Forelimb muscle (tissue), 1 donor: ENCODE measurements at places on chromosomes 2 and 18.

- DNase-seq: no peak
Observed at GRCh38 chr2:206020171-206020570, 65.8 kb downstream of the INO80D start.

- DNase-seq: no peak
Observed at GRCh38 chr2:8526403-8526696, 155.5 kb upstream of the ID2 start.

DNA sequence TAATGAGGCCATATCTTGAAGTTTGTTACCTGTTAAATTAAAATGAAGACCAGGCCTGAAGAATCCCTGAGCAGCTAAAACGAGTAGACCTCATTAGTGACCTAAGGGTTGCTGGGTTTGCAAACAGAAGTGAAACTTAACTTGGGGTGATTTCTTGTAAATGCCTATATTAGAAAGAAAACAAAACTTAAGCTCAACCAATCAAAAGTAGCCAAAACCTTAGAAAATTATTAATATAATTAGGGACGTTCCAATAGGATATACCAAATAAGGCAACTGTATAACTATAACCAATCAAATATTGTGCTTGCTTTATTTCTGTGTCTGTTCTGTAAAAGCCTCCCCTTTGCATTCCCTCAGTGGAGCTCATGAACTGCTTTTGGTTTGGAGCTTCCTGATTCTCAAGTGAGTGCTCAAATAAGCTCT lies 137.9 kb upstream of the VRK2 start:
- no peak for DNase-seq

DNA sequence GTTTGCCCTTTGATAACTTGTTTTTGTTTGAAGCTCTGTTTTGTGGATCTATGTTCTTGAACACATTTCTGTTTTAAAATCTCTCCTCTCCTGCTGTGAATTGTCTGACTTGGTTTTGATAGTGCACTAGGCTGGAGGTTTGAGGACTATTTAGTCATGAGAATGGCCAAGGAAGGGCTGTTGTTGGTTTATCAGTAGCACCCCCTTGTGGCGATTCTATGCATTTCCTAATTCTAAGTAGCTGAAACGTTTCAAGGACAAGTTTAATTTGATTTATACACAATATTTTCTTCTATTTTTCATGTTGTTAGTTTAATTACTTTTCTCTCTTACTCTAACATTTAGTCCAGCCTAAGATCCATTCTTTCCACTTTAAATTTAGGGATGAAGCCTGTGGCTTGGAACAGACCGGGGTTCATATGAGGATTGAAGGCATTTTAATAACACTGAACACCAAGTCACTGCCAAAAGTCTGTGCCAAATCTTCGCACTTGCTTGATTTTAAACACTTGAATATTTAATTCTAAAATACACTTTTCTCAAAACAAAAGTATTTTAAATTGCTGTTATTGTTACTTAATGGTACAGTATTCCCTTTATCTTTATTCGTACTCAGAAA lies 166.0 kb downstream of the SOCS6 start:
- DNase-seq: no peak

GRCh38 chr2:214107726-214108125 lies 303.1 kb upstream of the VWC2L start:
- DNase-seq: no peak

DNA sequence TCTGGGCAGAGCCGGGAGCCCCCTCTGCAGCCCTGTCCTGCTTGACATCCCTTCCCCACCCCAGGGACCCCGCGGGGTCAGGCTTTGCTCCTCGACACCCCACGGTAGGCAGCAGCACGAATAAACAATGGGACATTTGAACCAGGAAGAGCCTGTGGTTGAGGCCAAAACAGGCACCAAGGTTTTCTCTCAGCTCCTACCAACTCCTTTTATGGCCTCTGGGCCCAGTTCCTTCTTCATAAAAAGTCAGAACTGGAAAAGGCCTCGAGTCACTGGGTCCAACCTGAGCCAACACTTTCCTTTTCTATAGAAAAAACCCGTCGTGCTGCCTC lies 20.6 kb downstream of the TEX44 start:
- no peak for DNase-seq

DNA sequence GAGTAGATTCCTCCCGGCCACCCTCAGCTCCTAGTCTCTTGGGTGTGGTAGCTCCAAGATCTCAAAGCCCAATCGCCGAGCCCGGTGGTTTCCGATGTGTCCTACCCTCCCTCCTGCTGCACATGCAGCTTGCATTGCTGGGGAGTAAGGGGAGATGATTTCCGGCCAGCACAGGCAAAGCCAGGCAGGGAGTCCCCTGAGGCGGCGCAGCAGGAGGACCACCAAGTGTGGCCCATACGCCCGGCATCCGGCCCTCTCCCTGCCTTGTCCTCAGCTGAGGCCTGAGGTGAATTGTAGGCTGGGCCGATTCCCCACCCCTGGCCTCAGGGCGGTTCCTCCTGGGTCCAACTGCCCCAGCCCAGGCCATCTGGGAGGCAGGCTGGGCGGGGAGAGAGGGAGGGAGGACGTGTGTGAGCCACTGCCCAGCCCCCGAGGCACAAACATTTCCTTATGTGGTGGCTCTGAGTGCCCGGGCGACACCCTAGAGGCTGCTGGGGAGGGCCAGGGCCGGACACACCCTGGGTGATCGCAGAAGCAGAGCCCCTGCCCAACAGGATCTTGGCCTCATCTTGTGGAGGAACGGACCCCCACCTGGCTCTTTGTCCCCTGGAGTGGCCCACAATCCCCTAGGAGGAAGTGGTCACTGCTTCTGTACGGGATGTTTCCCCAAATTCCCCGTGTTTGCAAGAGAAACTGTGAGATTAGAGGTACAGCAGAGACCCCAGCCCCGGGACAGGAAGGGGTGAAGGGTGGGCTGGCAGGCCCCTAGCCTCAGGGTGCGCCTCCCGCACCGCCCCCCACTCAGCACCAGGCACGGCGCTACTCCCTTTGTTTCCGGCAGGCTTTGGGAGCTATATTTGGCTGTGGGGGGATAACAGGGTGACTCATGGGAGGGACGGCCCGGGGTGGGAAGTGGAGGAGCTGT lies 41.9 kb upstream of the PTMA start:
- no peak for DNase-seq

GRCh38 chr2:45224321-45224992 lies 215.2 kb upstream of the SIX2 start:
- DNase-seq: no peak

DNA sequence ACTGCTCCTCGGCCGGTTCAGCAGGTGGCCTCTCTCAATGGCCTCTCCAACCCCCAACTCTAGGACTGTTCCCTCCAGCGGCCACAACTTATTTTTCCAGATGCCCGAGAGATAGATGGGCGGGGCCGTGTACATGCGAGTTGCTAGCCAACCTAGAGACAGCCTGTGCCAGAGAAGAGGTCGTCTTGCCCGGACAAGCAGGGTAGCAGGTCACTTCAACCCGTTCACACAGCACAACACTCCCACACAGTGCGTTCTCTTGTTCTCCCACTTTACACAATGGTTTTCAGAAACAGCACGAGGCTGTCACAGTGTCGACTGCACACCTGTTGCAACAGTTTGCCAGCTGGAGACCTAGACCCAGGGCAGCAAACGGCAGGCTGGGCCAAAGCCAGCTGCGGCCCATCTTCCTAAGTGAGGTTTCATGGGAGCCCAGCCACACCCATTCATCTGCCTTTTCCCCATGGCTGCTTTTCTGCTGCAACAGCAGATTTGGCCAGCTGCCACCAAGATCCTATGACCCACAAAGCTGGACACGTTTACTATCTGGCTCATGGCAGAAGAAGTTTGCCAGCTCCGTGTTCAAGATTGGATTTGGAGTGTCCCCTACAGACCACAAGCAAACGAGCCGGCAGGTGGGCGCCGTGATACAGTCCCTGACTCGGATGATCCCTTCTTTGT lies 7.3 kb upstream of the PRLH start:
- no peak for DNase-seq

- no peak for DNase-seq
Observed at GRCh38 chr18:55811925-55812324, 223.9 kb upstream of the TCF4 start.

DNA sequence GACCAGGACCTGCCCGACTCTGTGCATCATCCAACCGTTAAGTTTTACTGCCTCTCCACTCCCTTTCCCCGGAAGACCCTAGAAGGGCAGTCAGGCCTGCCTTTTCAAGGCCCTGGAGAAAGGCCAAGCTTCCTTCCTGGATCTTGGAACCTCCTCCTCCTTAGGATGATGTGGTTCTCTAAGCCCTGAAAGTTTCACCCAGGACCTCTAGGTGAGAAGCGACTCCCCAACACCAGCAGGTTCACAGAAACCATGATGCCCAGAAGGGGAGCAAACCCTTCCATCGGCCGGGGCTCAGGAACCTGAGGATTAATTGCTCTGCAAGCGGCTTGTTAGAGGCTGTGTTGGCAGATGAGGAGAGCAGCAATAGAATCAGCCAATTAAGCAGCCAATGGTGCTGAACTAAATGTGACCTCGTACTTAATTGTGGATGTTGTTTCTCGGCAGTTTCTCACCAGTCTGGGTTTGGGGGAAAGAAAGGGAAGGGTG lies 94.2 kb upstream of the FZD7 start:
- DNase-seq: no peak

DNA sequence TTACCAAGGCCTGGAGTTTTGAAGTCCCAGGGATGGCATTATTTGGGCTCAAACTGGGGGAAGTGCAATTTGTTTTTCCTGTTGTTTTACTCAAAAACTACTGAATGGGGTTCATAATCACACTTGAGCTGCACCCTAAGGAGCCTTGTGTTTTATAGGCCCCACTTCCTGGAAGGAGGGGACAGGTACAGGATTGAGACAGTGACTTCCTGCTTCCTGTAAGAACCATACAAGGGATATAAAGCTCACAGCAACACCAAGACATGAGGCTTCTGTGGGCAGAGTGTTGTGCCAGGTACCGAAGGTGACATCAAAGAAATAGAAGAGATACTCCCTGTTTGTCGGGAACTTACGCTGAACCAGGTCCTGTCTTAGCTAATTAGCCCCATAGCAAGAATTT lies 70.4 kb upstream of the SKOR2 start:
- no peak for DNase-seq

- no peak for DNase-seq
Observed at GRCh38 chr2:171874517-171874916, 19.5 kb downstream of the SLC25A12 start.

- DNase-seq: no peak
Observed at GRCh38 chr2:2828774-2829368, 497.8 kb upstream of the MYT1L start.

DNA sequence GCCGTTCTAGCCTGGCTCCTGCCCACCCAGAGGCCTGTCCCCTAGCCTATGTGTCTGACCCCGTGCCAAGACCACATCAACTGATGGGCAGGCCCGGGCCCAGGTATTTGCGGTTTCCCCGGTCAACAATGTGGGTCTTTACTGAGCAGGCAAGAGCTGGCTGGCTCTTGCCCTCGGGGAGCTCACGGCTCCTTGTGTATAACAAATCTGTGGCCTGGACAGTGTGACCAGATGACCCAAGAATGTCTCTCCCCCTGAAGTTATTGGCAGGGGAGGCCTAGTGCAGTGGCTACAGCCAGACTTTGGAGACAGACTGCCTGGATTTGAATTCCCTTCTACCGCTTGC lies 179.6 kb downstream of the KLHL29 start:
- DNase-seq: no peak

DNA sequence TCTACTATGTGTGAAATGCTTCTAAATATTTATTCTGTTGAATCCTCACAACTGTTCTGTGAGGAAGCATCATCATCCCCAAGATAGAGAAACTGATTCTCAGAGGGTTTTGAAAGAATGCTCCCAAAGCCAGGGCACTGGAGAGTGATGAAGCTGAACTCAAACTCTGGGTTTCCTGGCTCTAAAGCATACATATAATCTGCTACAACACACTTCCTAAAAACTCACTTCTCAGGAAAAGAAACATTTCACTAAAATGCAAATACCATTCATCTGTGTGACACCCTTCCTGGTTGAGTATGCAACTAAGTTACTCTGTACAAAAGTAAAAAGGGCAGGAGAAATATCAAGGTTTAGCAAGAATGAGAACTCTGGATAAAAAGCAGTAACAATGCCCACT lies 58.6 kb downstream of the GRB14 start:
- no peak for DNase-seq
